ENCODE measurements at places on chromosomes 12 and 14. TPM values are rescaled to one million over a fixed set of nuclear protein-coding genes. Genes with fewer than 3 reads are reported as not detected.

NKX2-1 gene
- total RNA-seq, result not detected

TMEM30B gene
- total RNA-seq, result 0.51 TPM

FBRSL1 gene
- 2.1 TPM for total RNA-seq

ANKRD33 gene
- total RNA-seq, result under 0.01 TPM

SLC39A2 gene
- total RNA-seq, result 0.17 TPM

EML1 gene
- 36.2 TPM for total RNA-seq

RTL1 gene
- not detected for total RNA-seq

DNA sequence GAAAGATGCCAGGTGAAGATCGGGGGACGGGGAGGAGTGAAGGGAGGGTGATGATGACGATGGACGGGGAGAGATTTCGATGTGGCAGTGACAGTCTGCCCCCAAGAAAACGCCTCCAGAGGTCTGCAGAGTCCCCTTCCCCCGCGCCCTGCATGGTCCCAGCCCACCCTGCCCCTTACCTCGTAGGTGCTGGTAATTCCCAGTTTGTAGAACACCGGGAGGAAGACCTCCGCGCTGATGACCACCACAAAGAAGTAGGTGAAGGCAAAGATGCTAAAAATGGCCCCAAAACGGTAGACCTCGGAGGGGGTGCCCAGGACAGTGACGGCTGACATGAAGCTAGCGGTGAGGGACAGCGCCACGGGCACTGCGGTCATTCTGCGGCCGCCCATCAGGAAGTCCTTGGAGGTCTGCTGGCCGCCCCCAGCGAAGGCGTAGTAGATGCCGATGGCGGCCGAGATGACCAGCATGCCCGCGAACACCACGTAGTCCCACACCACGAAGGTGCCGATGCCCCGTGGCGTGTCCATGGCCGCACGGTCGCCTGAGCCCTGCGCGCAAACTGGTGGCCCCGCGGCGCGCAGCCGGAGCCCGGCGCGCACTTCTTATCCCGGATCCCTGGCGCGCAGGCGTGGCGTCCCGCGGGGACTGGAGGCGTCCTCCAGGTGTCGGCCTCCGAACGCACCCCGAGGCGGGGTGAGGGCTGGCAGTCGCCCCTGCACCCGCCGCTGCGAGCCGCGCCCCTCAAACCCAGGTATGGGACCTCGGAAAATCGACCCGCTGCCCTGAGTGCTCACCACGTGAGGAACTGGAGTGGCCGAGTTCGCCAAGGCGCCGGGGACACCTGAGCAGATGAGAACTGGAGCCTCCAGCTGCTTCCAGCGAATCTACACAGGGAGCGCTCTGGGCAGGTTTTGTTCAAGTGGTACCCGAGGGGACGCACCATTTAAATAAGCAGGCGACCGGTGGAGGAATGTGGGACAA, at the start of gene SLC5A8:
Gene SLC5A8 (minus strand): TSS at position 920 of the 984 bp plus-strand sequence. CDS start 390 bp downstream, at position 530.
- DNase-seq, result no peak

DNA sequence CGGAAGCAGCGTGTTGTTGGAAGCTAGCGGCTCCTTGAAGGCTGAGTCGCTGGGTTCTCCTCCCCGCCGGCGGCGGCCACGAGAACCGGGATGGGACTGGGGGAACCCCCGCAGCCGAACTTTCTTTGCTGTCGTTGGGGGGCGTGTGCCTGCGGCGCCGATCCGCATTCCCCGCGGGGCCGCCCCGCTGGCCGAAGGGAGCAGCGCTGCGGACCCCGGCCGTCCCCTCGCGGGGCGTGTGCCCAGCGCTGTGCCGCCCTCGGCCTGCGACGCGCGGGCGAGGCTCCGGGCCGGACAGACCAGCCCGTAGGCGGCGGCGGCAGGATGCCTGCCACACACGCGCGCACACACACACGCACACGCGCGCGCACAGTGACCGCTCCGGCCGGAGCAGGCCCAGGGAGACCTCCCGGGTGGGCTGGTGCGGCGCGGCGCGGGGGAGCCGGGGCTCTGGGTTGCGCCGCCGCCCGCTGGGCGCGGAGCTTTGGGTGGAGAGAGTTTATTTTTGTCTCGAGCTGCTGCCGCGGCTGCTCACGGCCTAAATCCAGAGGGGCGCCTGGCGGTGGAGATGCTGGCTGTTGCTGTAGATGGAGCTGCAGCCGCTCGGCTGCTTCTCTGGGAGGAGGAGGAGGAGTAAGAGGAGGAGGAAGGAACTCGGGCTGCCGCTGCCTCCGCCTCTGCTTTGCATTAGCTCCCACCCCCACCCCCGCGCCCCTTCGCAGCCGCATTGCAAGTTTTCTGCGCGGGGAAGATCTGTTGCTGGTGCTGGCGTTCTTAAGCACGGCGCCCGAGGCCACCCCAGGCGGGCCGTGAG, at the start of gene SAMD4A:
Gene SAMD4A (plus strand): TSS at position 719 of the 814 bp plus-strand sequence. CDS start 789 bp downstream, outside the sequence.
- DNase-seq, result peak; percentile 90

DNA sequence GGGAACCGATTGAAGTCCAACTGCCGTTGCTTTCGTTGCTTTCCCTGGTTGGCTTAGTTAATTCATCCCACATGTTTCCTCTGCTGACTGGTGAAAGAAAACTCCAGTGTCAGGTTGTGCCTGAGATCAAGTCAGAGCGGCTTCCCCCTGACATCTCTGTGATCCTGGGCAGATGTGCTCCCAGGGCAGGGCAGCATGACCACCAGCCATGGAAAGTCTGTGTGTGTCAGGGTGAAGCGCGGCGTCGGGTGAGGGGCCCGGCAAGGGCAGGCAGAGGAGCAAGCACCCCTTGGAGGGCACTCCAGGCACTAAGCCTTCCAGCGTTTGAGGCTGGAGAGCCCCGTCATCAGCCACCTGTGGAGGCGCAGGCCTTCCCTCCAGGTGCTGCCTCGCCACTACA, 54.5 kb upstream of the IGF1 start:
- no peak for DNase-seq

DNA sequence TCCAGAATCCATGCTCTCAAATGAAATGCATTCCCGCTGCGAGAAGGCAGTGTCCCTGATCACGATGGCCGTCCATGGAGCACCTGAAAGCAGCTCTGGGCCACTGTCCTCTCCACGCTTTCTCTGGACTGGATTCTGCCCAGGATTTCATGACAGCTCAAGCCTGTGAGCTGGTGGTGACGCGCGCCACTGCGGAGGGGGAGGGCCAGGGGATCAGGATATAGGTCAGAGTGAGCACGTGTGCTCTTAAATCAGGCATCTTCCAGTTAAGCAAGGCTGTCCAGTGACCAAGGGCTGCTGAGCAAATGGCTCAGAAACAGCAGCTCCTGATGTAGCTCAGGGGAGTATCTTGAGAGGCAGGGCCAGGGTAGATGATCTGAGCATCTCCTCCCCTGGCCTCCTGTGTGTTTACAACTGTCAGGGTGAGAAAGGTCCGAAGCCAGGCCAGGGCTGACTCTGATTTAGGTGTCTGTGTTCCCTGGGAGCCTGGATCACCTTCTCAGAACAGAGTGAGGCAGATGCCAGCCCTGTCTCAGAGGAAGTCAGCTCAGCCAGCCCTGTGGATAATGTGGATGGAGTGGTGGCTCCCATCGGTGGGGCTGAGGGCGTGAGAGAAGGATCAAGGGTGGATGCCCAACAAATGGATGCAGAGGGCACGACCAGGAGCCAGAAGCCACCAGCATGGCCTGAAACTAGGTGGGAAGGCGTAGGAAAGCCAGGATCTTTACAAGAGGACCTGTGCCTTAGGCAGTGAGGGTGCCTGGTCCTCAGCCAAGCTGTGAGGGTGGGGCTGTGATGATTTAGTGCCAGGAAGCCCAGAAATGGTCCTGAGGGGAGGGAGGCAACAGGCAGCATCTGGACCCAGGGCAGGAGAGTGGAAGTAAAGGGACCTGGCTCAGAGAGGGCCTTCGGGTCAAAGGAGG, 55.3 kb downstream of the ELK3 start:
- peak; percentile 64 for DNase-seq

GRCh38 chr12:11565752-11566151, 83.7 kb upstream of the ETV6 start:
- DNase-seq, result no peak

DNA sequence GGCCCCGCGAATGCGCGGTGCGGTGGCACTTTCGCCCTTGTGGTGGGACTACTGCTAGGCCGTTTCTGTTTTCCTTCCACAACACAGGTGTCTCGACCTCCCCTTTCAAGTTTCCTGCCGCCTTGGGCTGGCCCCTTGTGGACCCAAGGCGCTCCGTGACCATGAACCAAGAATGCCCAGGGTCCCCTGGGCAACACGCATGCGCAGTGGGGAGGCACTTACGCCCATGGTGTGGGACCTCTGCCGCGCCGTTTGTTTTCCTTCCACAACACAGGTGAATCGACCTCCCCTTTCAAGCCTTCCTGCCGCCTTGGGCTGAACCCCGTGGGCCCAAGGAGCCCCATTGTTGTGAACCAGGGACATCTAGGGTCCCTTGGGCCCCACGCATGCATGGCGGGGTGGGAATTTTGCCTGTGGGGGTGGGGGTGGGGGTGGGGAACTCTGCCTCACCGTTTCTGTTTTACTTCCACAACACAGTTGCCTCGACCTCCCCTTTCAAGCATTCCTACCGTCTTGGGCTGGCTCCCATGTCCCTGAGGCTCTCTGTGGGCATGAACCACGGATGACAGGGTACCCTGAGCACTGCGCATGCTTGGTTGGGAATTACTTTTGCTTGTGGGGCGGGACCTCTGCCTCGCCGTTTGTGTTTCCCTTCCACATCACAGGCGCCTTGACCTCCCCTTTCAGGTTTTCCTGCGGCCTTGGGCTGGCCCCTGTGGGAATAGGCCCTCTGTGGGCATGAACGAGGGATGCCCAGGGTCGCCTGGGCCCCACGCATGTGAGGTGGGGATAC, 355.1 kb downstream of the ALG10 start:
- no peak for DNase-seq

DNA sequence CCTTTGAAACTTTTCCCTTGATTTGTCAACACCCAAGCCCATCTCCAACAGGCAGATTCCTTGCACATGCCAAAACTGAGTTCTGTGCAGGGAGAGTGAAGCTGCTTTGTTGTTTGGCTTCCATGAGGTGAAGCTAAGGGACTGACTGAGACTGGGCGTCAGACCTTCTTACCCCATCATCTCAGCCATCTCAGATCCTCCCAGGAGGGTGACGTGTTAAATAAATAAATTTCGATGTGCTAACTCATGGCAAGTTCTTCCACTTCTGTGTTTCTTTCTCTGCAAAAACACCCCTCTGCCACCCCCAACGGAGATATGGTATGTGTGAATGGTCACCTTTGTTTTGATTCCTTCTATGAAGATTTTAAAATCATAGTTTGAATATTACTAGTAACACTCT, 17.8 kb downstream of the UTP20 start:
- peak; percentile 4 for DNase-seq

- peak; percentile 71 for DNase-seq
Observed at GRCh38 chr12:54352891-54353874, 11.1 kb downstream of the GPR84 start.

- no peak for DNase-seq
Observed at GRCh38 chr14:75445963-75446362, 18.1 kb downstream of the JDP2 start.

DNA sequence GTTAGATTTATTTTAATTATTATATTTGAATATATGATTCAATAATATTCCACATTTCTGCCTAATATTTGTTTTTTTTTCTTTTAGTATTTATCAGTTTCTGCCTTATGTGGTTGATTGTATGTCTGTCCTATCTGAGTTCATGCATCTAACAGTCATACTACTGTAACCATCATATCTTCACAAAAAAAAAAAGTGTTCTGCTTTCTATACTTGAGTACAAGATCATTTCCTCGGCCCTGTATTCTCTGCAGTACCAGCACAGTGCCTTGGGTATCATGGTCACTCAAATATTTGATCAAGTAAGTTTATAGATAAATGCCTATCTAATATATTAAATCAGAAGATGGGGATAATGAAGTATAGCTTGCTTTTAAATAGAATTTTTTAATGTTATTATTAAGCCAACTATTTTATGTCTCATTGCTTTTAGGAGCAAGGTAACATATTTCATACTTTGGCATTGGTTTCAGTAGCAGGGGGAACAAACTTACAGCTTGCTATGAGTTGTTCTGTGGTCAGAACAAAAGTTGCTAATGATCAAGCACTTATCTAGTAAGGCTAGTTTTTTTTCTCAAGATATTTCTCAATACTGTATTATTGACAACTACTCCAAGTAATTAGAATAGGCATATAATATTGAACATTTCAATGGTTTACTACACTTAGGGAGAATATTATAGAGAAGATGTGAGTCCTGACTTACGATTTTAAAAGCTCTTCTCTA, 290.5 kb upstream of the FBXO33 start:
- no peak for DNase-seq

- no peak for DNase-seq
Observed at GRCh38 chr14:103317251-103317650, 16.8 kb upstream of the EIF5 start.

DNA sequence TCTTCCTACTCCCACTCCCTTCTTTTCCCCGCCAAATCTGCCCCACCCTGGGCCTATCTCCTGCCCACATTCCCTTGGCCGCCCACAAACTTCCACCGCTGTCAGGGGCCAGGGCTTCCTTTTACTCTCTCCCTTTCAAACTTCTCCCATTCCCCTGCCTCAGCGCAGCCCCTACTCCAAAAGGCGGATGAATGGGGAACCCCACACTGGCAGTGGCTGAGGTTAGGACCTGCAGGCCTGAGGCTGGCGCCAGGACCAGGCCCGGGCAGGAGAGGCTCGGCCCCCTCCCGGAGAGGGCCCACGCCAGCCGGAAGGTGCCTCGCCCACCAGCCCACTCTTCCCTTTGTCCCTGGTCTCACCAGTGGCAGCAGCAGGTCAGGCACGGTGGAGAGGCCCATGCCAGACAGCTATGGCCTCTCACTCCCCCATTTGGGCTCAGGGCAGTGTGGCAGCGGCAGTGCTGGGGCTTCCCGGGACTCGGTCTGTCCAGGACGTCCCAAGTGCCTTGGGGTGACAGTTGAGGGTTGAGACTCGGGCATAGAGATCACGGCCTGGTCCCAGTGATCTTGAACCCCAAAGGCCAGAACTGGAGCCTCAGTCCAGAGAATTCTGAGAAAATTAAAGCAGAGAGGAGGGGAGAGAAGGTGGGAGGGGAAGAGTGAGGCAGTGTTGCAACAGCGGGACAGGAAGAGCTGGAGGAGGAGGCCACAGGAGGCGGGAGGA, at the start of gene TNFRSF1A:
Gene TNFRSF1A (minus strand): TSS at position 660 of the 723 bp plus-strand sequence. CDS start 262 bp downstream, at position 398.
- peak; percentile 90 for DNase-seq

- no peak for DNase-seq
Observed at GRCh38 chr12:96879301-96879700, 27.8 kb upstream of the NEDD1 start.

GRCh38 chr12:79295572-79295971, 395.2 kb downstream of the PAWR start:
- no peak for DNase-seq
